Aorta (tissue), 5 donors: ENCODE measurements at places on chromosomes 13 and 19. TPM values are rescaled to one million over a fixed set of nuclear protein-coding genes. Genes with fewer than 3 reads are reported as not detected.

Gene CYP4F2
- not detected for total RNA-seq

Gene UBE2L5
- total RNA-seq, result 1.7 TPM

Gene HIF3A
- 37.5 TPM for total RNA-seq

GRCh38 chr19:32404213-32404932, 1.2 kb upstream of the DPY19L3 start:
- H3K36me3 ChIP-seq, result no peaks in the 10 kb centered on the region
- H3K27ac ChIP-seq, result peak overlapping the region; percentile 69
- no peaks in the 10 kb centered on the region for H3K27me3 ChIP-seq
- no peak for DNase-seq

DNA sequence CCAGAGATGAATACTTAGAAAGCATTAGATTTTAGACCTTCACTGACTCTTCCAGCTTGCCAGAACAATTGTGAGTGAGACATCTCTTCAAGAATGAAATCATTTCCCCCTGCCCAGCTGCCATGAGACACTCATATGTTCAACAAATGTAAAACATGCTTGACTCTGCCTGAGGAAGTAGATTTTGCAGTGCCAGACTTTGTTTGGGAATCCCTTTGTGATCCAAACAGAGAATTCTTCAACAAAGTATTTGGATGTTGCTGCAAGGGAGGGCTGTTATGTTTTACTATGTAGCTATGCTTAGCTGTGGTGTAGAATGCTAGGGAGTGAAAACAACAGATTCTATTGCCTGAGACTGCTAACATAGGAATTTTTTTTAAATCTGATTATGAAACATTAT, 416.4 kb downstream of the DCT start:
- no peak overlapping the region for H3K27ac ChIP-seq
- H3K4me3 ChIP-seq, result no peak overlapping the region
- no peaks in the 10 kb centered on the region for H3K36me3 ChIP-seq
- no peaks in the 10 kb centered on the region for H3K4me1 ChIP-seq
- no peak for DNase-seq

Gene NLRP9
- total RNA-seq, result not detected

DNA sequence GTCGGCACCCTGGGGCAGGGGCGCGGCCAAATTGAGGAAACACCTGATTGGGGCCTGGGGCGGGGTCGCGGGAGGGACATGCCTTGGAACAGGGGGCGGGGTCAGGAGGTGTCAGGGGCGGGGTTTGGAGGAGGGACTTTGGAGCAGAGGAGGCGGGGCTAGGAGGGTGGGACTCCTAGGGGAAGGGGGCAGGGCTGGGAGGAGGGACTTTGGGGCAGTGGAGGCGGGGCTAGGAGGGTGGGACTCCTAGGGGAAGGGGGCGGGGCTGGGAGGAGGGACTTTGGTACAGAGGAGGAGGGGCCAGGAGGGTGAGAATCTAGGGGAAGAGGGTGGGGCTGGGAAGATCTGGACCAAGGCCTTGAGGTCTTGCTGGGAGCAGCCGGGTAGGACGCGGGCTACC, 21.9 kb downstream of the GRIN2D start:
- H3K36me3 ChIP-seq, result no peaks in the 10 kb centered on the region
- no peak overlapping the region for H3K4me3 ChIP-seq
- H3K27me3 ChIP-seq, result no peaks in the 10 kb centered on the region
- H3K4me1 ChIP-seq, result no peaks in the 10 kb centered on the region
- DNase-seq, result peak; percentile 91
- H3K27ac ChIP-seq, result no peak overlapping the region

- H3K4me1 ChIP-seq, result peaks cover 2% of the 10 kb centered on the region
- no peaks in the 10 kb centered on the region for H3K27me3 ChIP-seq
- H3K36me3 ChIP-seq, result no peaks in the 10 kb centered on the region
- H3K27ac ChIP-seq, result no peak overlapping the region
- H3K4me3 ChIP-seq, result no peak overlapping the region
Observed at GRCh38 chr13:74204602-74205312, 70.6 kb upstream of the KLF12 start.

Gene BEST2
- total RNA-seq, result not detected

DNA sequence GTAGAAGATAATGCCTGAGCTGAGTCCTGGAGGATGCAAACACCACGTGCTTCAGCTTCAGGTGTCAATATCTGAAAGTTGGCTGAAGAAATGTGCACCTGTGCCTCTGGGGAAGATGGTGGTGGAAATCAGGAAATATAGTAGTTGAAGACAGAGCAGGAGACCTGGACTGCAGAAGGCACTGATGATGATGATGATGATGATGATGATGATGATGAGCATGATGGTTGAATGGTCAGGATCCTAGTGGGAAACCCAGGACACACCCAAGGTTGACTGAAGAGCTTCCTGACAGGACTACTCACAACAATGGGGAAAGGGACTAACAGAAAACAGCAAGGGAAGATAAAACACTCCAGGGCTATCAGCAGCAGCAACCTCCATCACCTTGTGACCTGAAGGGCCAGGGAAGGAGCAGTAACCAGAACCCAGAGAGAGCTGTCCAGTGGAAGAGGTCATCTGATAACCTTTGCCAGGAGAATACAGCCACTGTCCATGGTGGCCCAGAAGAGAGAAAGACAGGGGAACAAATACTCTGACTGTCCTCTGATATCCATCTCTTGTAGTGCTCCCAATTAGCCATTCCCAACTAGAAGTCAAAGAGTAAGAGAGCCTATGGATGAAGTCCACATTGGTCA, 170.3 kb downstream of the TSHZ3 start:
- no peak overlapping the region for H3K4me3 ChIP-seq
- no peaks in the 10 kb centered on the region for H3K36me3 ChIP-seq
- H3K27me3 ChIP-seq, result no peaks in the 10 kb centered on the region
- no peaks in the 10 kb centered on the region for H3K4me1 ChIP-seq
- H3K27ac ChIP-seq, result no peak overlapping the region
- DNase-seq, result no peak
